ENCODE measurements at places on chromosomes 1 and 21.

DNA sequence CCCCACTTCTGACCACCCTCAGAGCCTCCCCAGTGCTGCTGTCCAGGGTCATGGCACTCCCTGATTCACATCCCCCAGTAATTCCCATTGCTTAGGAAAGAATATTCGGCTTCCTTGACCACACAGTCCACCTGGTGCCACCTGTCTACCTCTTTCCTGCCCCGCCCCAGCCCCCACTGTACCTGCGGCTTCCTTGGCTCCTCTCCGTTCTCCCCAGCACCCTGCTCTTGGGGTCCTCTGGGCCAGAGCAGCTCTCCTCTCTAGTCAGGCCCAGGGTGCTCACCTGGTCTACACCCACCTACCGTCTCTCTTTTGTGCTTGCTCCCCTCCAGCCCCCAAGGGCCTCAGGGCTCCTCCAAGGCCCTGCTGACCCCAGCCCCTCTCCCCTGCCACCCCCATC, 142.6 kb downstream of the PEX14 start:
- no peak for DNase-seq

DNA sequence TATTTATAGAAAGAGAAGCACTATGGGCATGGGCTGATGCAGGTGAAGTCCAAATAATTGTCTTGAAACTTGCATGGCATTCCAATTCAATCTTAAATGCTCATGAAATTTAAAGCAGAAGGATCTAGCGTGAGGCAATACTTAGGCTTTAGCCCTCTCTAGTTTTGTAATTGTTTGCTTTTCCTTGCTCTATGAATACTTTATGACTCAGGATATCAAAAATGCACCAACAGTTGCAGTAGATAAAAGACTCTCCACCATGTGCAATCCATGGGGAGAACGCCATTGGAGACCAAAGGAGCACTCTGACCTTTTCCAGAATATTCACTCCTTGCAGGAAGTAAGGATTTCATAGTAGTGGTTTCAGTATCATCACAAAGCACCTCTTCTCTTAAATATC, 436.4 kb downstream of the LRRIQ3 start:
- DNase-seq = no peak

DNA sequence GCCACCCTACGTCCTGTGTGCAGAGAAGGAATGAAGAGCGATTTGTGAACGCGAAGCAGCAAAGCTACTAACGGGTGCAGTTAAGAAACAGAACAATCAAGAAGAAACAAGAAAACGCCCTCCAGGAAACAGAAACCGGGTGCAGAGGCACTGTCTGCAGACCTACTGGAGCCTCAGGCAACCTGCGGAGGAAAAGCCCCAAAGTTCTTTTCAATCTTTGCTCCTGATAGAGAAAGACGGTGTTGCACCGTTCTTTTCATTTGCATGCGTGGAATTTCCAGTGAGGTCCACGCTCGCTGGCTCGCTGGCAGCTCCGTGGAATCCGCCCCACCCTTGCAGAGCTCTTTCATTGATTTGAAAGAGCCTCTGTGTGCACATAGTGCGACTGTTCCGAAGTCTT, 37.0 kb upstream of the PDE9A start:
- DNase-seq = peak; percentile 30

DNA sequence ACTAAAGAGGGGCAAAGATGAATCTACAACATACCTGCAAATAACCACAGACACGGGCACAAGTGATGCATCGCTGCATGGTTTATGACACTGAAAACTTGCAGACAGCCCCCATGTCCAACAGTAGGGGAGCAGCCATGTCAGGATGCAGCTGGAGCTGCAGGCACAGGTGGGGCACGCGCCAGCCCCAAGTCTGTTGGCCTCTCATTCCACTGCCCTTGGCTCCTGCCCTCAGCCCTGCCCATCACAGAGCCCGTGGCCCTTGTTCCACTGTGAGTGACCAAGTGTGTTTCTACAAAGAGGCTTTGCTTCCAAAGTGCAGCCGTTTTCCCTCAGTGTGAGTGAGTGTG, 3.2 kb upstream of the PADI4 start:
- DNase-seq = no peak

GRCh38 chr1:53949023-53949990, 3.2 kb downstream of the LRRC42 start:
- DNase-seq = peak; percentile 47

GRCh38 chr1:3814065-3814464, 17.8 kb upstream of the LRRC47 start:
- no peak for DNase-seq

GRCh38 chr1:52759908-52760307, 33.7 kb downstream of the ZYG11B start:
- no peak for DNase-seq

DNA sequence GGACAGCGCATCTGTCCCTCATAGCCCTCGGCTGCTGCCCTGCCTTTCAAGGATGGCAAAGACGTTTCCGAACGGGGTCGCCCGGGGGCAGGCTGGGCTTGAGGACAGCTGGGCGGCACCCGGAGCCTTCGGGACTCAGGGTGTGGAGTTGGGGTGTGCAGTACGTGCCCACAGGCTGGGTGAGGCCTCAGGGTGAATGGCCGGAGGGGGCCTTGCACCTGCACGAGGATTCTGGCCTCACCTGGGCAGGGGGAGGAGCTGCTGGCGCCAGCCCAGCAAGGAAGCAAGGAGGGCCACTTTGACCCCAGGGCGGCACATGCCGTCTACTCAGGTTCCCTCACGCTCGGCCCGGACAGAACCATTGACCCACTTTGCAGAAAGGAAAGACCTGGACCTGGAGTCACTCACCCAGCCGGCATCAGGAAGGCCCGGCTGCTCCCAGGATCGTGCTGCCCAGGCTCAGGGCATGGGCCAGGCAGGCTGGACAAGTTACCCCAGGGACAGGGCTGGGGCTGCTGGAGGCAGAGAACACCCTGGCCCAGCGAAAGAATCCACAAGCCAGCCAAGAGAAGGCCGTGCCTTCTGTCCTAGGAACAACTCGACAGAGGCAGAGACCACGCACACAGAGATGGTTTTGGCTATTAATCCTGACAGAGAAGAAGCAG, 65.1 kb upstream of the TTC34 start:
- DNase-seq = no peak

GRCh38 chr1:27475720-27476119, 14.2 kb downstream of the WASF2 start:
- DNase-seq = no peak

GRCh38 chr1:242128951-242129502, 130.1 kb upstream of the MAP1LC3C start:
- no peak for DNase-seq

- no peak for DNase-seq
Observed at GRCh38 chr1:218633238-218633988, 288.3 kb downstream of the TGFB2 start.

All from CD8-positive, alpha-beta T cell (primary cell).